NCI-H1436 (cell line): ENCODE measurements at places on chromosomes 2 and 18.

DNA sequence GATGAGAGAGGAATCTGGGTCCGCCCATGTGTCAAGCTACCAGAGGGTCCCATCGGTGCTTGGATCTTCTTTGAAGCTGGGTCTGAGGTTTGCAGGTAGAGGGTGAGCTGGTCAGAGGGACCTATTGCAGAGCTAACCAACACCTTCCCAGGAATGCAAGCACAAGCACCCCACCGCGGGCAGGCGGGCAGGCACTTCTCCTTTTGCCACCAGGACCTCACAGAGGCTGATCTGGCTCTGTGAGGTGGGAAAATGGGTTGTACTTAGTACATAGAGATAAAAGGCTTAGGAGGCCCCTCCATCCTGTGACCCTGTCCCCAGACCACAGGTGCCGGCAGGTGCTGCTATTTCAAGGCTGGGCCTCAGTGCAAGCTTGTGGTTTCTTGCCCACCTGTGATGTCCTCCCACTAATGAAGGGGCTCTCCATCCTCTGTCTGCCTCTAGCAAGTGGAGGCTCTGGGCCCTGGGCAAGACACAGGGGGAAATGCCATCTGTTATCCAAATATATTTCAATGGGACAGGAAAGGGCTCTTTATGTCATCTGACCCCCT, 31.4 kb upstream of the IL37 start:
- no peak for DNase-seq

- DNase-seq, result no peak
Observed at GRCh38 chr2:95261602-95262001, 12.6 kb upstream of the PROM2 start.

DNA sequence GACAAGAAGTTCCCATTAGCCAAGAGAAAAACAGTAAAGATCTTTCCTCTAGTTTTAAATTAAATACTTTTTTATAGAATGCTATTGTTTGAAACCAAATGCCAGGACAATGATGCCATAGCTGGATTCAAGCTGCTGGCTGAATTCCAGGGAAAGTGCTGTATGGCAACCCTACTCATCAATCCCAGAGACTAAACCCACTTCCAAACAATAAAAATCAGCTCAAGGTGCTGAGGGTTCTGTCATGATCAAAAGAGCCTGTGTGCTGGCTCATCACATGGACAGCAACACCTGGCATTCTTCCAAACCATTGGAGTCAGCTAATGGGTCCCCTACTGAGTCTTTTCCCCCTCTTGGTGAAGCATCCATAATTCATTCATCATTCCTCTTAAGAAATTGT, 53.7 kb upstream of the PARD3B start:
- DNase-seq, result peak; percentile 18

DNA sequence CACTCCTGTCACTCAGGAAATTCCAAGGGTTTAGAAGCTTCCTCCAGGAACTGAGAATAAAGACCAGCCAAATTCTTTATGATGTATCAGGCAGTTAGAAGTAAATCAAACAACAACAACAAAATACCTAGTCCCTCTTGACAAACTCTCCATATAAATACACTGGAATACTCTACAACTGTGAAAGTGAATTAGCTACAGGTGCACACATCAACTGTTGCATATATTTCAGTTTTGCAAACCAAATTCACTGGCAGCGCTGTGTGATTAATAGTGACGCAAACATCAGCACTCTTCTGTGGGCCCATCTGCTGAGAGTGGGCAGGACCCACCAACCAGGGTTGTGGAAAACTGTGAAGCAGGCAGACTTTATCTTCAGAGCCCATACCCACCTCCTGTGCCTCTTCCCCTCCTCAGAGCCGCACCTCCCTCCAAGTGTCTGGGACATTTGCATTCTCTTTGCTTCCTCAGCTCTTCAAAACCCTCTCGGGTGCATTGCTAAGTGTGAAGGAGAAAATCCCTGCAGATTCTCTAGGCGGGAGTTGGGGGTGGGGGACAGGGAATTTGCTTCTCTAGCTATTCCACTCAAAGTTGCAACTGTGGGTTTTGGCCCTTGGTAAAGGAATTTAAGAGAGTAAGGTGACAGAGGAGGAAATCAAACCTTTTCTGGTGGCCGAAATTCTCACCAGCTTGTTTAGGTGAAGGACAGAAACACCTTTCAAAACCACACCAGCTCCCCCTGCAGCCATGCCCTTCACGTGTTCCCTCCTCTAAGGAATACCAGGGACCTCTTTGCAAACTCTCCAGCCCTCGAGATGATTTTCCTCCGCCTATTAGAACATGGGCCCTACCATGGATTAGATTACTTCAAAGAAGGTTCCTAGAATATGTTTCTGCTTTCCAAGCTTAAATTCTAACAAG, 119.3 kb downstream of the MRO start:
- DNase-seq, result no peak

GRCh38 chr2:101047075-101047766, 45.1 kb downstream of the RPL31 start:
- DNase-seq, result no peak
